ENCODE measurements at places on chromosomes 3 and 15.

DNA sequence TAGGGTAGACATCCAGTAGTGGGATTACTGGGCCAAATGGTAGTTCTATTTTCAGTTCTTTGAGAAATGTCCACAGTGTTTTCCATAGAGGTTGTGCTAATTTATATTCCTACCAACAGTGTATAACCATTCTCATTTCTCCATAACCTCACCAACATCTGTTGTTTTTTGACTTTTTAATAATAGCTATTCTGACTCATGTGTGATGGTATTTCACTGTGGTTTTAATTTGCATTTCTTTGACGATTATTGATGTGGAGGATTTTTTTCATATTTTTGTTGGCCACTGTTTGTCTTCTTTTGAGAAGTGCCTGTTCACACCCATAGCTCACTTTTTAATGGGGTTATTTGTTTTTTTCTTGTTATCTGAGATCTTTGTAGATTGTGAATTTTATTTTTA, 125.2 kb downstream of the CFAP20DC start:
- DNase-seq = no peak

DNA sequence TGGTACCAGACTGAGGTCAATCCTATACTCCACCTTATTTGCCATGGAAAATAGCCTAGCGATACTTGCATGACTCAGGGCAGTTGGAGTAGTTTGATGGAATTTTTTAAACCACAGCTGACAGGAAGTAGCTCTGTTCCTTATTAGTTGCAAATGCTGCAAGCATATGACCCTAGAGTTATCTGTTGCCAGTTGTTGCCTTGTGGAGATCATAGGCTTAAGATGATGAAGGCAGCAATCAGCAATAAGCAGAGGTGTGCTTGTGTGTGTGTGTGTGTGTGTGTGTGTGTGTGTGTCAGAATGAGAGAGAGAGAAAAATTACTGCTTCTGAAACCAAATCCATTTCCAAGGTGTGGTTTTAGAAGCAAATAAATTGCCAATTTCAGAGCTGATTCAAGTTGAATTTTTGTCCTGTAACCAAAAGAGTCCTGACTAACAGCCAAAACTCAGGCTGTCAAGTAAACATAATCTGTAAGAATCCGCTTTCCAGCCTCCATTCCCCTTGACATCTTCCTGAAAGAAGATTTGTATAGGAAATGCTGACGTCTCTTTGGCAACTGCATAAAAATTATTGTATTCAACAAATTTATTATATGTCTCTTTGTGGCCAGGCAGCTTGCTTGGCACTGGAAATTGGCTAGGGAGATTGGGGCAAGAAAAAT, 141.2 kb downstream of the SERPINI1 start:
- no peak for DNase-seq

DNA sequence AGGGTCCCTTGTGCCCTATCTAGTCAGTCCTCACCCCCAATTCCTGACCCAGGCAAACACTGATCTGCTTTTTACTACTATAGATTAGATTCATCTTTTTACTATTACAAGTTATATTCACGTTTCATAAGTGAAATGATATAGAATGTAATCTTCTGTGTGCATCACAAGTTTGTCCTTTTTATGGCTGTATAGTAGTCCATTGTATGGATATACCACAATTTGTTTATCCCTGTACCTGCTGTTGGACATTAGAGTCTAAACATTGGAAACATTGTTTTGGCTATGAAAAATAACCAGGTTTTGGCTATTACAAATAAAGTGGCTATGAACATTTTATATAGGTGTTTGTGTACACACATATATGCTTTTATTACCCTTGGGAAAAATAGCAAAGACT, 112.4 kb downstream of the CACNA1D start:
- no peak for DNase-seq

DNA sequence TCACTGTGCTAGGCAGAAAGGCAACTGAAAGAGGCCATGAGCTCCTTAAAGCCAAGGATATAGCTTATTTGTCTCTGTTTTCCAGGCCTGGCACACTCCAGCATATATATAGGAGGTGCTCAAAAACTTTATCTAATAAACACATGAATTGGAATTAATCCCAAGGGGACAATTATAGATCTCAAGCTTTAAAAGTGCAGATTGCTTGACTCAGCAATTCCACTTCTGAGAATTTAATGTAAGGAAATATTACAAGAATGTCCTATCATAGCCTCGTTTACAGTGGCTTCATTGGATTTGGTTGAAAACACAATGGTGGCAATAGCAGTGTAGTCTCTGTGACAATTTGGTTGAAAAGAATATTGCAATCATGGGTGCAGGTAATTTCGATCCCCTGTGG, 267.3 kb downstream of the SHQ1 start:
- no peak for DNase-seq

DNA sequence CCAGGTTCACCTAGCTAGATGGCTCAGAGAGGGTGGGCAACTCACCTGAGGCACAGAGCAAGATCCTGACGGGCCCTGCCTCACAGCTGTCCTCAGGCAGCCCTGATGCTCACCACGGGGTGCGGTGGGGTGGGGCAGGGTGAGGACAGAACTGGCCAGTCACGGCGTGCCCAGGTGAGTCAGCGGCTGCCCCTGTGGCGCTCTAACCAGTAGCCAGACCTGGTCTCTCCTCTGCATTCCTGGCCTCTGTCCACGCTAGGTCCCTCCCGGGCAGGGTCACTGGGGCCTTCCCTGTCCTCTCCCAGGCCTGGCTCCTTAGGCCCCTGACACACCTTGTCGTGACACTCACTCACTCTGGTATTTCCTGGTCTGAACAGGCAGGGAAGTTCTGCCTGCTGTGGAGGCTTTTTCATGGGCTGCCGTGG, 901 bp downstream of the ALS2CL start:
- no peak for DNase-seq

- no peak for DNase-seq
These were observed 11.9 kb downstream of the ATP8B4 start for GRCh38 chr15:50107157-50107556.

GRCh38 chr3:158165730-158166129, 55.8 kb downstream of the RSRC1 start:
- DNase-seq = no peak

- no peak for DNase-seq
These were observed 55.1 kb downstream of the CRTC3 start for GRCh38 chr15:90584841-90585240.

DNA sequence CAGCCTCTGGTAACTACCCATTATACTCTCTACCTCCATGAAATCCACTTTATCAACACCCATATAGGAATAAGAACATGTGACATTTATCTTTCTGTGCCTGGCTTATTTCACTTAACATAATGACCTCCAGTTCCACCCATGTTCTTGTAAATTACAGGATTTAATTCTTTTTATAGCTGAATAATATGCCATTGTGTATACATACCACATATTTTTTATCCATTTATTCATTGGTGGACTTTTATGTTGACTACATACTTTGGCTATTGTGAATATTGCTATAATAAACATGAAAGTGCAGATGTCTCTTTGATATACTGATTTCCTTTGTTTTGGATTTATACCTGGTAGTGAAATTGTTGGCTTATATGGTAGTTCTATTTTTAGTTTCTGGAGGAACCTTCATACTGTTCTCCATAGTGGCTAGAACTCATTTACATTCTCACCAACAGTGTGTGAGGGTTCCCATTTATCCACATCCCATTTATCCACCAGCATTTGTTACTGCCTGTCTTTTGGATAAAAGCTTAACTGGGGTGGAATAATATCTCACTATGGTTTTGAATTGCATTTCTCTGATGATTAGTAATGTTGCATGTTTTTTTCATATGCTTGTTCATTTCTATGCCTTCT, 473.4 kb downstream of the TBL1XR1 start:
- DNase-seq = no peak

GRCh38 chr3:106124818-106125217, 256.0 kb upstream of the CBLB start:
- DNase-seq = no peak

DNA sequence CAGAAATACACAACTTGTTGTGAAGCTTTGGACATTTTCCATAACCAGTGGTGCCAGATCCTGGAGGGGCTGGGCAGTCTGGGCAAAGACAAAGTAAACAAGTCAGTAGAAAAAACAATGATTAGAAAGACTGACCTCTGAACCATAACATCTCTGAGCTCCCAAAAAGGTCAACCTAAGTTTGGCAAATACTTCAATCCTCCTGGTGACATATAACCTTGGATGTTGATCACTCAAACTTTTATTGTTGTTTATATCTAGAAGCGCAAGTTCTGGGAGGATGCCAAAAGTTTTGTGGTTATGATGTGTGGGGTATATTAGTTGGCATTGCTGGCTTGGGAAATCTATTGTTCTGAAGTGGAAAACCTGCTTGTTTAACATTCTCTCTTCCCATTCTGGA, 257.7 kb downstream of the DIPK2A start:
- no peak for DNase-seq

DNA sequence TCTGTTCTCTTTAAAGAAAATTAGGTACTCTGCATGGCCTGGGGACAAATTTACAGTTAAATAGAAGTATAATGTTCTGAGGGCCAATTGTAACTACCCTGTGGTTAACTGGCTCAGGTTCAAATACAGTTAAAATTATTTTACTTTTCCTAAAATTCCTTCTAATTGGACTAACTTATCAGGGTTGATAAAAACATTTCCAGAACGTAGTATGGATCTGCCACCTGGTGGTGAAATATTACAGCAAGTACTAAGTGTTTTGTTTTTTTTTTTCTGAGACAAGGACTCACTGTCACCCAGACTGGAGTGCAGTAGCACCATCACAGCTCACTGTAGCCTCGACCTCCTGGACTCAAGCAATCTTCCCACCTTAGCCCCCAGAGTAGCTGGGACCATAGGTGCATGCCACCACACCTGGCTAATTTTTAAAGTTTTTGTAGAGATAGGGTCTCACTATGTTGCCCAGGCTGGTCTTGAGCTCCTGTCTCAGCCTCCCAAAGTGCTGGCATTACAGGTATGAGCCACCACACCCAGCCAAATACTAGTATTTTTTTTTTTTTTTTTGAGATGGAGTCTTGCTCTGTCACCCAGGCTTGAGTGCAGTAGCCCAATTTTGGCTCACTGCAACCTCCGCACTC, 29.2 kb downstream of the NEO1 start:
- DNase-seq = no peak

DNA sequence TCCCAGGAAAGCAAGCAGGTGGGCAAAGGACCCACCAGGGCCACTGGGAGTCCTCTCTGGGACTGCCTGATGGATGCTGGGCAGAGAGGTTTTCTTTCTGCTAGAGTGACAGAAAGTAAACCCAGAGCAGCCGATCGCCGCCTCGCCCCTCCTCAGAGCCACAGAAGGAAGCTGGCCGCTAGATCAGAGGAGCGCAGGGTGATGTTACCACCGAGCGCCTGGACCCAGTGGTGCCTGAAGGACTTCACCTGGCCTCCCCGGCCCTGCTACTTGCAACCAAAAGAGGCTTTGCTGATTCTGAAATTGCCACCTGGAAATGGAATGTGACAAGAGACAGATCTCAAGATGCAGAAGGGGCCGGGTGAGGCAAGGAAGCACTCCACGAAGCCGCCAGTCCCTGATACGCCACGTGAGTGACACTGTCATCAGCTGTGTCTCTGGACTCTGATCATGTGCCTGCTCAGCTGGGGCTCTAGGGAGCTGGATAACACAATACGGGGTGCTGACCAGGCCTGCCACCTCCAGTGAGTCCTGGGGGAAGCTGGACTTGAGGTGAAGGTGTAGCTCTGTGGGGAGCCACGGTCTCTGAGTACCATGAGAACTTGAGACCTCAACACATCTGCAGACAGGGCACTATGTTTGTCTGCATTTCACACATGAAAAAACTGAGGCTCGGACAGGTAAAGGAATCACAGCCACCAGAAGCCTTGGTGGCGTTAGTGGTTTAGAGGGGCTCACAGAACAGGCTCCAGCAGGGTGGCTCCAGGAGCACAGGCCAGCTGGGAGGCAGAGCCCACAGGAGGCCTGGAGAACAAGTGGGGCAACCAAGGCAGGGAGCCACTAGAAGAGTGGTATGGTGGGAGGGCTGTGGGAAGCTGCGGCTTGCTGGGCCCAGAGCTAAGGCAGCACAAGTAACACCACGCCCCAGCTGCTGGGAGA, 137.9 kb upstream of the PRR20G start:
- no peak for DNase-seq

- peak; percentile 71 for DNase-seq
These were observed 27.7 kb downstream of the GRM2 start for GRCh38 chr3:51734572-51734907.

DNA sequence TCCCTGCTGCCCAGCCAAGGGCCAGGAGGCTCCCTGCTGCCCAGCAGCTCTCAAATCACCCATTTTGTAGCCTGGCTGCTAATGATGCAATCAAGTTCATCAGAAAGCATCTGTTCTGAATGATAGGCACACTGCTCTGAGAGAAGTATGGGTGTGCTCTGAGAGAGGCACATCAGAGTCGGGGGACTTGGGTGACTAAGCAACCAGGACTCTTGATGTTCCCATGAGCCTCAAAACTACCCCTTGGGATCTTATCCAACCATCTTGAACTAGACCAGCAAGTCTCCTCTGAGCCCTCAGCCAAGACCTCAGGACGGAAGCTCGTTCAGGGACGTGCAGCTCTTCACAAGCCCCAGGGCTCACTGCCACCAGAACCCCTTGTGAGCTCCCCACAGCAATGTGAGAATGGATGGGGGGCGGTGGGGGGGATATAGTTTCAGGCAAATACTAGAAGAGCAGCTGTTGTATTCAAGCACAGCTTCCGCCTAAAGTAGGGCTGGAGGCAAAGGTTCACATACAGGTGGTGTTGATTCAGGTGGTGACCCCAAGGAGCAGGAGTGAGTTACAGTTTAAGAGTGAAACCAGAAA, 52.2 kb upstream of the HES1 start:
- no peak for DNase-seq

- DNase-seq = no peak
These were observed 65.2 kb downstream of the TBL1XR1 start for GRCh38 chr3:177131927-177132636.

DNA sequence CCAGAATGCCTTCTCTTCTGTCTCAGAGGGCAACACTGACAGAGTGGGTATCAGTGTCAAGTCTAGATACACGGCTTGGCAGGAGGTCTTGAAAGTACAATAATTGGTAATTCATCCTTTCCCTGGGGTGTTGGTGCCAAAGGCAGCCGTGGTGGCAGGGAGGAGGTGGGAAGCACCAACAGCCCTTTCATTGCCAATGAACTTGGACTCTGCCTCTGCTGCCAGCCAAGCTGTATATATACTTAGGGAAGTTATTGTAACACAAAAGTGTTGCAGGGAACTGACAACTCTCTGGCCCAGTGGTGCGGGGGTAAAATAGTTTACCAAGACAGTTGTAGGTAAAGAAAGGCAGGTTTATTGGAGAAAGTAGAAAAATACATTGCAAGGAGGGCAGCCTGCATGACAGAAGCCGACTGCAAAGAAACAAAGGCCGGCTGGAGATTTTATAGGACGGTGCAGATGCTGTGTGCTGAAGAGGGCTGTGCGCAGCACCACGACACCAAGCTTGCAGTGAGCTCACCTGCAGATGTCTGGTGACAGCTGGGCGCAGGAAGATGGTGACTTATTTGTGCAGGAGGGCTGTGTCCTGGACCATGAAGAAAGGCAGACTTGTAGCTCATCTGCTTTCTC, 4.0 kb upstream of the FAM3D start:
- no peak for DNase-seq

GRCh38 chr15:80936288-80937078, 53.1 kb downstream of the MESD start:
- DNase-seq = no peak

All from activated naive CD8-positive, alpha-beta T cell treated with anti-CD3 and anti-CD28 coated beads for 36 hours (primary cell).